ENCODE measurements at places on chromosomes 2 and 18.

- no peak for DNase-seq
These were observed 4.9 kb downstream of the NEMP2 start for GRCh38 chr2:190529486-190530247.

DNA sequence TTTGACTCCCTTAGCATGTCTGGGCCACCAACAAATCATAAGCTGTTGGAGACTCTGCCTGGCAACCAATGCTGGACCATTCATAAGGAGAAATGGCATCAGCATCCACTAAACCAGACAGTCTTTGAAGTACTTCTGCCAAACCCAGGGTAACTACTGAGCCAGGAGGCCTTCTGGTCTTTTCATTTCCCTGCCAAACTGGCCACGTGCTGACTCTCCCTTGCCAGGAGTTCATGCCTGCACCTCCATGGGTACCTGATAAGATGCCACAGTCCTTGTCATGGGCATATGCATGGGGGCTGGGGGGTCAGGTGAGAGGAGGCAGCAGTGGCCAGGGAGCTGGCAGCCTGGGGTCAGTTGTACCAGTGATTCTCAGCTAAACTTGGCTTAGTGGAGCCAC, 34.2 kb upstream of the DAPL1 start:
- DNase-seq = no peak

- DNase-seq = no peak
These were observed 119.7 kb downstream of the TACR1 start for GRCh38 chr2:75079575-75079974.

- no peak for DNase-seq
These were observed 41.5 kb downstream of the SRSF7 start for GRCh38 chr2:38709567-38710194.

- no peak for DNase-seq
These were observed 37.2 kb downstream of the RELCH start for GRCh38 chr18:62224229-62224628.

DNA sequence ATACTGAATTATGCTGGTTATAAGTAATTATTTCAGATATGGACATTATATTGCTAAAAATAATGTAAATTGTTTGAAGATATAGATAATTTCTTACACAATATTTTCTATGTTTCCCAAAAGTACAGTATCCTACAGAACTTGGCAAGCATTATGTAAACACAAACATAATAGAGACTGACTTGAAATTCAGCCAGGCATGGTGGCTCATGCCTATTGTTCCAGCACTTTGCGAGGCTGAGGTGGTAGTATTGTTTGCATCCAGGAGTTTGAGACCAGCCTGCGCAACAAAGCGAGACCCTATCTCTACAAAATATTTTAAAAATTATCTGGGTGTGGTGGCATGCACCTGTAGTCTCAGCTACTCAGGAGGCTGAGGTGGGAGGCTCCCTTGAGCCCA, 1300.5 kb upstream of the DDX18 start:
- no peak for DNase-seq

- DNase-seq = no peak
These were observed 196.4 kb upstream of the NABP1 start for GRCh38 chr2:191481305-191482070.

DNA sequence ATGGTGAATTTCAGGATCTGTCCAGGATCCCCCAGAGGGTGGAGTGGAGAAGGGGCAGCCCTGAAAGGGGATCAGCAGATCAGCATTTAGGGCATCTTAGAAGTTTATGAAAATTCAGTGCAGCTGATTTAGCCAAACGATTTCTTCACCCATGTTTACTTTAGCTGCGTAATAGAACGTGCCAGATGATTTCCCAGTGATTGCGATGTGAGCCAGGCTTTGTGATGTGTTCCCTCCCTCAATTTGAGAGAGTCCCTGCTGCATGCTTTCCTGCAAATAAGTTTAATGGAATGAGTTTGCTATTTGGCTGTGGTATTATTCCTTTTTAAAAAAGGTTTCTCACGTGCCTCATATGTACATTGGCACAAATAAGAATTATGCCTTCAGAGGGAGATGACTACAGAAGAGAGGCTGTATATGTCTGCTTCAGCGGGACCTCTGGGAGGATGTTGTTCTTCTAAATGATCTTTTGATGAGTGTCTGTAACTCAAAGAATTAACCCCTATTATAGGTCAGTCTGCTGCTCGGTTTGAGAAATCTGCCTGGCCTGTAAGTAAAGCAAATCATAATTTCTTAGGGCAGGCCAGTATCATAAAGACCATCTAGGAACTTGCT, 111.9 kb downstream of the MRO start:
- DNase-seq = no peak

DNA sequence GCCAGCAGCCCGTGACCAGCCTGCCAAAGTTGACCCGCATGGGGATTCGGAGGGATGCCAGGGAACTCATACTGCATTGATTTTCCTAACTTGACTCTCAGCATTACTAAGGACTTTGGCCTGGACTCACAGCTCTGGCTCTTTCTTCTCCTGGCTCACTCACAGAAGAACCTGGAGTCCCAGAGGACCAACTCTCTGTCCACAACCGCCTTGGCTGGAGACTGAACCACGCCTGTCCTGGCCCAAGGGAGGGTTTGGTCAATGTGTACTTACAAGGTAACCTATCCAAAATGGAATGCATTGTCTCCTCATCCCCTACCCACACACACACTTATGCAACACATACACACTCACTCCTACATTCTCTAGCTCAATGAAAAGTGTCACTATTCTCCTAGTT, 135.6 kb upstream of the KLHL29 start:
- no peak for DNase-seq

GRCh38 chr2:211900000-211900399, 638.6 kb downstream of the ERBB4 start:
- no peak for DNase-seq

DNA sequence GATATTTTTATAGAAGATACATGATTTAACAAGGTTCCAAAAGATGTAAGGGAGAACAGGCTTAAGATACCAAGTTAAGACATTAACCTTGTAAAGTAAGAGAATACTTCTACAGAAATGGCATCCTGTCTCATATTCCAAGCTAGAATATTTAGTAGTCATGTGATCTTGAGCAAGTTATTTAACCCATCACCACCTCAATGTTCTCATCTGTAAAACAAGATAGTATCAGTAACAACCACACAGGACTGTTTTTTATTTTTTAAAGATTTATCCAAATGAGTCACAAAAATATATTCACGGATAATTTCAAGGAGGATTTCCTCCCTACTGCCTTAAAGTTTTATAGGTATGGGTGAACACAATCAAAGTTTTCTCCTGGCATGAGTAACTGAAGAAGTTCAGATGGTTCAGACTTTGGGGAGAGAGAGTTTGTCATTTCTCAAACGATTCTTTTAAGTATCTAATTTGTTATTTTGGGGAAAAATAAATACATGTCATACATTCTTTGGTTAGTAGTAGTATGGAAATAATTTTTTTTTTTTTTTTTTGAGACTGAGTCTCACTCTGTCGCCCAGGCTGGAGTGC, 25.9 kb downstream of the ROCK1 start:
- DNase-seq = no peak

- no peak for DNase-seq
These were observed 53.7 kb downstream of the EPHA4 start for GRCh38 chr2:221518201-221518934.

GRCh38 chr2:66717218-66717905, 282.4 kb downstream of the MEIS1 start:
- no peak for DNase-seq

DNA sequence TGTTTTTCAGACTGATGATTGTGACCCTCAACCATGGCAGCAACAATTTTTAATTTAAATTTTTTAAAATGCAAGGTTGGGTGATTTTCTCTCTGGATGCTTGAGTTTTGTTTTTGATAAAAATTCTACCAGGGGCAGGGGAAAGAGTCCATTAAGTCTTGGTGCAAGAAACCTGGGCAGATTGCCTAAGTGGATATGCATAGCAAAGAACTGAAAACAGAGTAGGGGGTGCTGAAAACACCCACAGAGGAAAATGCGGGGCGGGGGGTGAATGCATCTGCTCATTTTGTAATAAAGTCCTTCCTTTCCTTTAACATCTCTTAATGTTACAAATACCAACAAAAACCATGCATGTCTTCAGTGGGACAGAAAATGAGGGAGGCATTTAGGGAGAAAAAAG, 138.0 kb downstream of the NEDD4L start:
- no peak for DNase-seq

DNA sequence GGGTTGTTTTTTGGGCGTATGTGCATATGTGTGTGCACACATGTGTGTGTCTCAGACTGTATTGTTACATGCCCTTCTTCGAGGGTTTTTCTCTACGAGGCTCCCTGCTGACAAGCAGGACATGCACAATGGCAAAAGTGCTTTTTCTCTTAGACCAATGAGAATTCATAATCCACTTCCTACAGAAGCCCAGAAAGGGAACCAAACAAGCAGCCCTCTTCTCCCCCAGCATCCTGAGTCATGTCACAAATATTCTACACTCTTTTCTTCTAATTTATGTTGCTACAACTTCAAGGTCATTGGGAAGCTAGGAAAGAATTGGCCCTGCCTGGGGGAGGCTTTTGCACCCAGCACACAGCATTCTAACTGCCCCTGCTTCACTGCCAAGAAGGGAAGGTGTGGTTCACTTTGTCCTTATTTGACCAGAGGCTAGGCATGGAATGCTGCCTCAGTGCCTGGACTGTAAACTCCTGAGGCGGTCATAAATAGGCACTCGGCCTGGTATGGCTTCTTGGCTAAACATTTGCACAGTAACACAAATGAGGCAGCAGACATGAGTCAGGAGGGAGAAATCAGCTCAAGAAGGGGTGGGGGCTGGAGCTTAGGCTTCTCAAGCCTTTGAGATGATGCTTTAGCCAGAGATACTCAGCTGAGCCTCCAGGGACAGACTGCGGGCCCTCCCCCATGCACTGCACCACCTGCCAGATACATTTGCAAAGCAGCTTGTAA, 92.7 kb upstream of the KLF7 start:
- no peak for DNase-seq

DNA sequence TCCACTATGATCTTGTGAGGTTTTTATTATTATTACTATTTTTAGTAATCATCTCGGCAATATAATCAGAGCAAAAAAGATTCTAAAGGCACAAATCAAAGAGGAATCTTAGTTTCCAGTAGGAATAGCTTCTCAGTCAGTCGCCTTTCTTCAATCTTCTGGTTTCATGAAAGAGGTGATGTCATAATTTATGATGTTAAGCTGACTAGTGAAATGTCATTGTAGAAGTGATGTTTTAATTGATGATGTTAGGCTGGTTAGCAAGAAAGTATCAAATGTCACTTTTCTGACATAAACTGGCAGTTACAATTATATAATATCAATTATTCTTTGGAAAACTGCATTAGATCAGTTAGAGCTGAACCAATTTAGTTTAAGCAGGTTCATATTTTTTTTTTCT, 476.7 kb upstream of the ETAA1 start:
- DNase-seq = no peak

DNA sequence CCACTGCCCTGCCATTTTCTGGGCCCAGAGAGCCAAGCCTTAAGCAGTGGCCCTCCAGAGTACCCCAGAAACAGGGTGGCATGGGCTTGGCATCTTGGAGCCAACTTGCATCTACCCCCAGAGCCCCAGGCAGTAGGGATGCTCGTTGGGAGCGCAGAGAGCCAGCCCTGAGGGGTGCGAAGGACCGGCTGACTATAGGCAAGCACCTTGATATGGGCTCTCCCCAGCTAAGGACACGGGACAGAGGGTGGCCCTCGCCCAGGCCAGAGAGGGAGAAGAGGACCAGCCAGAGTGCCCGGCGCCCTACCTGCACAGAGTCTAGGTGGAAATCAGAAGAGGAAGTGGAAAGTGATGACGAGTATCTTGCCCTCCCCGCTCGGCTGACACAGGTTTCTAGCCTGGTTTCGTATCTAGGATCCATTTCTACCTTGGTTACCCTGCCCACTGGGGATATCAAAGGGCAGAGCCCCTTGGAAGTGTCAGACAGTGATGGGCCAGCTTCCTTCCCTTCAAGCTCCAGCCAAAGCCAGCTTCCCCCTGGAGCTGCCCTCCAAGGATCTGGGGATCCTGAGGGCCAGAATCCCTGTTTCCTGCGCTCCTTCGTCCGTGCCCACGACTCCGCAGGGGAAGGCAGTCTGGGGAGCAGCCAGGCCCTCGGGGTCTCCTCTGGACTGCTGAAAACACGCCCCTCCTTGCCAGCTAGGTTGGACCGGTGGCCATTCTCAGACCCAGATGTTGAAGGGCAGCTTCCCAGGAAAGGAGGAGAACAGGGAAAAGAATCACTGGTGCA, 16.2 kb downstream of the CEP68 start:
- no peak for DNase-seq

DNA sequence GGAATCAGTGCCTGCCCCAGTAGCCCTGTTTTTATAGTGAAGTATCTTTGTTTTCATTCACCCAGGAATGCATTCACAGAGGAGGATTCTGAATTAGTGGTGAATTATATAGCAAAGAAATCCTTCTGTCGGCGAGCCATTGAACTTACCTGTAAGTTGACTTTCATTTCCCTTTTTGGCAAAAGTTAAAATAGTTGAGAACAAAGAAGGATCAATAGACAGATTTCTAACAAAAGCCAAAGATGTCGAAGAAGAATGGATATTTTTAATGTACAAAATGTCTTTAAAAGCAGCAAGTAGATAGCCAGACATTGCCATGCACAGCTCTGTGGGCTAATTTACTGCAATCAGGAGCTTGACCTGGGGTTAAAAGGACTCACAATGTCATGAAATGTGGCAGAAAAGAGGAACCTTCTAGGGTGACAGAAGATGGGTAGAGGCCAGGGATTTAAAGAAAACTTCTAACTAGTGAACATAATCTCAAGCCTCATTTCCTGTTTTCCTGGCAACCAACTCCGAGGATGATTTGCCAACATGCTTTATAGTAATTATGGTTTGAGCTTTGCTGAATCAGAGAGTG, 53.8 kb upstream of the TMEM87B start:
- no peak for DNase-seq

GRCh38 chr2:146806364-146807005, 1038.3 kb upstream of the ACVR2A start:
- DNase-seq = no peak

- no peak for DNase-seq
These were observed 482.0 kb downstream of the PTPRM start for GRCh38 chr18:8049147-8049546.

DNA sequence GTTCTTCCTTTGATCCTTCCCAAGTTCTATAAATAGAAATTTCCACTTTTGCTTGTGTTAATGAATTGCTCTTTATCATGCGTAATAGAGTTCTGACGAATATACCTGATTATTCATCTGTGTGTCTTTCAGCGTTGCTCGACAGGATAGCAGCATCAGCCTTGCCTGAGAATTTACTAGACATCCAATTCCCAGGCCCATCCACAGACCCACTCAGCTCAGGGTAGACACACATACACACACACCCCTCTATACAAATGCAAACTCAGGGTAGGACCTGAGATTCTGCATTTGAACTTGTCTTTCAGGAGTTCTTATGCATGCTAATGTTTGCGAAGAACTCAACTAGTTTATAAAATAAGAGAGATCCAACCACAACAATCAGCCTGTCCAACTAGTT, 343.4 kb upstream of the GYPC start:
- DNase-seq = no peak

DNA sequence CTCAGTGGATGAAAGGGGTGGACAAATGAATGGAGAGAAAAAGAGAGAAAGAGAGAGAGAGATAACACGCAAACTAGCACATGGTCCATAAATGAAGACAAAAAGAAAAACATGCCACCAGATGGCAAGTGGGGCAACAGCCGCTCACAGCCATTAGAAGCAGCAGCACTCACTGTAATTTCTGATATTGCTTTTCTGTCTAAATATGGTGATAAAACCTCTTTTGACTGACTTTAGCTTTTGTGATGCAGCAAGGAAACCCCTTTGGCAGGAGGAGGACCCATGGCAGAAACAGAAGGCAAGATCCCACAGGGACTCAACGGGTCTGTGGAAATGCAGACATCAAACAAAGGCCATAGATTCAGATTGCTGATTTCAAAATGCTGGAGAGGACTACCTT, 88.0 kb upstream of the CDH20 start:
- DNase-seq = no peak

GRCh38 chr18:22667156-22667555, 249.4 kb upstream of the CTAGE1 start:
- DNase-seq = no peak
